ENCODE measurements at places on chromosomes 16 and 17.

- H3K36me3 ChIP-seq = no peaks in the 10 kb centered on the region
- peaks cover 65% of the 10 kb centered on the region for H3K4me1 ChIP-seq
- peak overlapping the region; percentile 61 for H3K27ac ChIP-seq
Measured at GRCh38 chr17:69423450-69423849, 9.0 kb downstream of the MAP2K6 start.

GRCh38 chr16:73955255-73955654 lies 341.4 kb upstream of the PSMD7 start:
- no peaks in the 10 kb centered on the region for H3K36me3 ChIP-seq
- H3K27ac ChIP-seq = no peak overlapping the region
- no peak for DNase-seq
- peaks cover 4% of the 10 kb centered on the region for H3K27me3 ChIP-seq
- H3K4me1 ChIP-seq = no peaks in the 10 kb centered on the region
- no peak overlapping the region for H3K4me3 ChIP-seq

DNA sequence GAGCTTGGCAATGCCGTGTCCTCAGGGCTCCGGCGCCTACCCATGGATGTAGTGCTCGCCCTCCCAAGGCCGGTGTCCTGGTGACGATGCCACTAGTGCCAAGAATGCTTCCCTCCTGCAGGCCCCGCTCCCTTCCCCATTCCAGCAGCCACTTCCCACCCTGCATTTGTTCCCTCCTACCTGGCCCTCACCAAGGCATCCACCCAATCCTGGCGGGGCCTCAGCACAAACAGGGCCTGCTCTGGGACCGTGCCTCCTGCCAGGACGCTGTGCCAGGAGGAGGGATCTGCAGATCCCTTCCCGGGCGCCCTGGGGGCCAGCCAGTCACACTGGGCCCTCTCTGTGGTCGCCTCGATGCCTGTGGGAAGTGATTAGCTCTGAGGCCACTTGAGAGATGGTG lies 25.1 kb downstream of the ABR start:
- H3K36me3 ChIP-seq = no peaks in the 10 kb centered on the region
- no peaks in the 10 kb centered on the region for H3K4me1 ChIP-seq
- no peaks in the 10 kb centered on the region for H3K27me3 ChIP-seq
- H3K4me3 ChIP-seq = no peak overlapping the region
- no peak for DNase-seq
- H3K27ac ChIP-seq = no peak overlapping the region

DNA sequence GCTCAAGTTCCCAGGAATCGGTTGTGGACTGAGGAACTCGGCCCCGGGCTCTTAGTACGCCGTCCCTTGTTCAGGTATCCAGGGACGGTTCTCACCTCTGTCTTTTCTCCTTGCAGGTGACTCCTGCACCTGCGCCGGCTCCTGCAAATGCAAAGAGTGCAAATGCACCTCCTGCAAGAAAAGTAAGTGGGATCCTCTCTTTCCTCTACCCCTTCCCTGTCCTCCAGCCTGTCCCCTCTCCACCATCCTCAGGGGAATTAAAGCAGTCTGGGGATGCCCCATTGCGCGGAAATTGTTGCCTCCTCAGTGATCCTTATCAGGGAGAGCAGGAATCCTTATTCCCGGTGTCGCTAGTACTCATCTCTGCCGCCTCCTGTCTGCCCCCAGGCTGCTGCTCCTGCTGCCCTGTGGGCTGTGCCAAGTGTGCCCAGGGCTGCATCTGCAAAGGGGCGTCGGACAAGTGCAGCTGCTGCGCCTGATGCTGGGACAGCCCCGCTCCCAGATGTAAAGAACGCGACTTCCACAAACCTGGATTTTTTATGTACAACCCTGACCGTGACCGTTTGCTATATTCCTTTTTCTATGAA lies 585 bp downstream of the MT2A start:
- H3K27ac ChIP-seq = peak overlapping the region; percentile 88
- DNase-seq = peak; percentile 22
- no peaks in the 10 kb centered on the region for H3K27me3 ChIP-seq
- H3K4me3 ChIP-seq = peak overlapping the region; percentile 88

DNA sequence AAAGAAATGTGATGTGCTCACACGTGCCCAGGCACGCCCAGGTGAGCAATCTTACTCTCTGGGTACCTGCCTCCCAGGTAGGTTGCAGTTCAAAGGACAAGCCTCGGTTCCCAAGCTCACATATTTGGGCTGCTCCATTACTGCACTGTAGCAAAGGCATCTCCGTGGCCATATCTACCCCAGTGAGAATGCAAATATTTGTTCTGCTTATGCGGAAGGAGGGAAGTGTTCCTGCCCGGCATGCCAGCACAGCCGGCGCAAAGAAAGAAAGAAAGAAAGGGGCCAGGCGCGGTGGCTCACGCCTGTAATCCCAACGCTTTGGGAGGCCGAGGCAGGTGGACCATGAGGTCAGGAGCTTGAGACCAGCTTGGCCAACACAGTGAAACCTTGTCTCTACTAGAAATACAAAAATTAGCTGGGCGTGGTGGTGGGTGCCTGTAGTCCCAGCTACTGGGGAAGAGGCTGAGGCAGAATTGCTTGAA lies 30.7 kb downstream of the SLC43A2 start:
- peaks cover 4% of the 10 kb centered on the region for H3K4me1 ChIP-seq
- H3K27ac ChIP-seq = no peak overlapping the region
- H3K4me3 ChIP-seq = no peak overlapping the region
- no peak for DNase-seq

- H3K27me3 ChIP-seq = no peaks in the 10 kb centered on the region
- no peaks in the 10 kb centered on the region for H3K4me1 ChIP-seq
- no peak overlapping the region for H3K4me3 ChIP-seq
- no peak for DNase-seq
- H3K36me3 ChIP-seq = no peaks in the 10 kb centered on the region
Measured at GRCh38 chr16:85324488-85324887, 212.2 kb upstream of the CIBAR2 start.

DNA sequence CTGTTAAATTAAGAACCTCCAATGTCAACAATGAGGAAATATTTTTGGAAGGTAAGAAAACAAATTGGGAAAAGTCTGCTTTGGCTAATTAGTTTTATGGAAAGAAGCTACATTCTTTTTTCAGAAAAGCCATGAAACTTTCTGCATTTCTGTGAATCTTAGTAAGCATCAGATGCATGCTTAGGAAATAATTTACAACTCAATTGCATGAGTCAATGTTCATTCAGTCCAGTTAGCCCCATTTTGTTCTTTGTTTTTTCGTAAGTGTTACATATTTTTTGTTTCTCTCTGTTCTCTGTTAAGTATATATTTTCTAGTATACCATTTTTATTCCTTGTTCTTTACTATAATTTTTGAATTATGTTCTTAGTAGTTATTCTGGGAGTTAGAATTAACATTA lies 195.2 kb upstream of the KIF2B start:
- no peak overlapping the region for H3K27ac ChIP-seq
- no peak overlapping the region for H3K4me3 ChIP-seq
- H3K36me3 ChIP-seq = no peaks in the 10 kb centered on the region

DNA sequence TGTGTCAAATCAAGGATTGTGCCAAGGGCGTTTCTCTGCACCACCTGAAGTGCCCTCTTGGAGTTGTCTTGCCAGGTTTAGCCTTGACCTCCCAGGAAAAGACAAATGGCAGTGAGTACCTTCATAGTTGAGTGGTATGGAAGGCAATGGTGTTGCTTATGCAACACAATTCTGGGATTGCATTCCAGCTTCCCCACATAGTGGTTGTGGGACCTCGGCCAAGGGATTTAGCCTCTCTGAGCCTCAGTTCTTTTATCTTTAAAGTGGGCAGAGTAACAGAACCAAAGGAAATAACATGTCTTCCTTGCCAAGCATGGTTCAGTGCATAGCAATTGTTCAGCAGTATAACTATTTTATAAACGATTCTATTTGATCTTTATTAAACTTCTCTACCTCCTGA lies 49.4 kb downstream of the CCDC42 start:
- H3K27me3 ChIP-seq = peaks cover 9% of the 10 kb centered on the region
- no peaks in the 10 kb centered on the region for H3K36me3 ChIP-seq

DNA sequence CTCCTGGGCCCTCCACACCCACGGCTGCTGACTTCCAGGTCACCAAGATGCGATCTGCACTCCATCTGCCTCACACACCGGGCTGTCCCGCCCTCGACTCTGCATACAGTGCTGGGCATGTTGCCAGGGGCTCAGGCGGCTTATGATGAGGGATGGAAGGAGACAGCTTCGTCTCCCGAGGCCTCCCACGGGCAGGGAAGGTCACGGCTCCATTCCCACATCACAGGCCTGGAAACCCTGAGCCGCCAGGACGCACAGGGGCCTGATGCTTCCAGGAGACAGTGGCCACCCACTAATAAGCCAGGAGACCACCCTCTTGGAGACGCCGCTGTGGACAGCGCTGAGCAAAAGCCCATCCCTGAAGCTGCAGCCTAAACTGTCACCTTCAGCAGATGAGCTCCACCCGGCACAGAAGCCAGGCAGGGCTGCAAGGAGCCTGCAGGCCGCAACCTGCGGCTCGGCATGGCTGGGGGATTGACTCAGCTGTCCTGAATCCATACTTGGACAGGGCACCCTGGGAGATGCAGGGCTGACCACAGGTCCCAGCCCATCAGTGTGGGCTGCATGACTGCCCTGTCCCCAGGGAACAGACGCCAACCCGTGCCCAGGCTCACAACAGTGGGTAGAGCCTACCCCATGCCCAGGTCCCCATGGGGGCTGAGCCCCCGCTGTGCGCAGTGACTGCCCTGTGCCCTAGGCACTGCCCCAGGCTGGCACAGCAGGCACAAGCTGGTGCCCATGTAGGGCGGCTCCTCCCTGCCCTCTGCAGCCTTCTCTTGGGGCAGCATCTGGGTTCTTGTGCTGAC lies 34.4 kb downstream of the SLC7A5 start:
- no peak overlapping the region for H3K27ac ChIP-seq
- H3K27me3 ChIP-seq = no peaks in the 10 kb centered on the region
- DNase-seq = no peak
- no peaks in the 10 kb centered on the region for H3K4me1 ChIP-seq

- H3K27ac ChIP-seq = no peak overlapping the region
- H3K4me3 ChIP-seq = no peak overlapping the region
- H3K36me3 ChIP-seq = peaks cover 2% of the 10 kb centered on the region
- peaks cover 22% of the 10 kb centered on the region for H3K4me1 ChIP-seq
- H3K27me3 ChIP-seq = no peaks in the 10 kb centered on the region
- DNase-seq = no peak
Measured at GRCh38 chr16:14121142-14121541, 50.0 kb downstream of the MRTFB start.

GRCh38 chr16:84197466-84198128 lies 6.6 kb downstream of the ADAD2 start:
- no peak overlapping the region for H3K4me3 ChIP-seq
- no peaks in the 10 kb centered on the region for H3K36me3 ChIP-seq
- DNase-seq = no peak
- H3K27me3 ChIP-seq = no peaks in the 10 kb centered on the region
- peaks cover 17% of the 10 kb centered on the region for H3K4me1 ChIP-seq

DNA sequence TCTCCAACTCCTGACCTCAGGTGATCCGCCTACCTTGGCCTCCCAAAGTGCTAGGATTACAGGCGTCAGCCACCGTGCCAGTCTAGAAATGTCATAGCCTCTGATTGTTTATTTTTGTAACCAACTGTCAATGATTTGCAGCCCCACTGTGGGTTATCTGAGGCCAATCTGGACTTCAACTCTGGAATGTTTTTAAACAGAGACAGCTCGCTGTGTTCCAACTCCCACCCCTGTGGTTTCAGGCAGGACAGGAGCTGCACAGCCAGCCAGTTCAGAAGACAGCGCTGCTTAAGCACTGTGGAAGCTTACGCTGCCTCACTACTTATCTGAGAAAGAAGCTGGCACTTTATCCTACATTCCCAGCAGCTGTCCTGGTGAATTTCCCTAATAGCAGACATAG lies 19.5 kb downstream of the MRM3 start:
- H3K4me3 ChIP-seq = no peak overlapping the region
- H3K36me3 ChIP-seq = no peaks in the 10 kb centered on the region
- no peak overlapping the region for H3K27ac ChIP-seq
- DNase-seq = no peak
- peaks cover under 1% of the 10 kb centered on the region for H3K27me3 ChIP-seq

- no peak overlapping the region for H3K27ac ChIP-seq
- DNase-seq = no peak
- H3K36me3 ChIP-seq = peaks cover 1% of the 10 kb centered on the region
- no peaks in the 10 kb centered on the region for H3K4me1 ChIP-seq
- no peak overlapping the region for H3K4me3 ChIP-seq
- H3K27me3 ChIP-seq = peaks cover 3% of the 10 kb centered on the region
Measured at GRCh38 chr17:65334406-65334805, 197.2 kb downstream of the RGS9 start.

GRCh38 chr17:36074365-36074764 lies 10.3 kb downstream of the CCL18 start:
- H3K4me1 ChIP-seq = peaks cover 5% of the 10 kb centered on the region
- DNase-seq = no peak
- H3K27me3 ChIP-seq = peaks cover 5% of the 10 kb centered on the region
- no peak overlapping the region for H3K4me3 ChIP-seq

GRCh38 chr17:47713980-47714700 lies 18.9 kb upstream of the TBX21 start:
- no peak for DNase-seq
- no peaks in the 10 kb centered on the region for H3K27me3 ChIP-seq
- peaks cover 14% of the 10 kb centered on the region for H3K36me3 ChIP-seq

GRCh38 chr16:57727610-57728009 lies 8.0 kb upstream of the KATNB1 start:
- no peak for DNase-seq
- H3K36me3 ChIP-seq = peaks cover under 1% of the 10 kb centered on the region
- H3K4me3 ChIP-seq = no peak overlapping the region
- H3K4me1 ChIP-seq = no peaks in the 10 kb centered on the region
- no peaks in the 10 kb centered on the region for H3K27me3 ChIP-seq

DNA sequence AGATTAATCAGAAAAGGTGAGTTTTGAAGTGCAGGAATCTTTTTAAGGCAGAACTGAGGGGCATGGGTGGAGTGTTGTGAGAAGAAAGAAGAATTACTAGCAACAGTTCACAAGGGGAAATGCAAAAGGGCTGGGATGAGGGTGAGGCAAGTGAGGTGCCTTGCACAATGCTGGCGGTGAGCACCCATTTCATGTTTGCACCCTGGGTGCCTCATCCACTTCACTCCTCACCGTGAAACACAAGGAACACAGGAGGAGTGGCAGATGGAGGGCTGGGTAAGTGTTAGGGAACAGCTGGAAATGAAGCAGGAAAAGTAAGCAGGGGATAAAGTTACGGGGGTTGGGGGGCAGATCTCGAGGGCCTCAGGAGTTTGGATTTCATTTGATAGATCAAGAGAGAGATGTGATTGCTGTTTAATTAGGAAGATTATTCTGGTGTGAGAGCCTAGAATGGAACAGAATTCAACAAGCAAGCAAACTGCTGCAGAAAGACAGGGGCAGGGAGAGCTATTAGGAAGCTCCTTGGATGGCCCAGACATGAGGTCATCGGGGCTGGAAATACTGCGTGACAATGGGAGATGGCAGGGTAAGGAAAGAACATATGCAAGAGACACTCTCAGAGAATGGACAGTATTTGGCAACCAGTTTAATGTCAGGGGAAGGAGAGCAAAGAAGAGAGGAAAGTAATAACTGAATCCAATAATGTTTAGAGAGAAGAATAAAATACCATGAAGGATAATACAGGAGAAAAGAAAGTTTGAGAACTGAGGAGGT lies 8.3 kb upstream of the HEATR6 start:
- no peak for DNase-seq
- no peak overlapping the region for H3K27ac ChIP-seq
- peaks cover 5% of the 10 kb centered on the region for H3K4me1 ChIP-seq
- no peak overlapping the region for H3K4me3 ChIP-seq

Data from activated naive CD4-positive, alpha-beta T cell treated with anti-CD3 and anti-CD28 coated beads for 36 hours (primary cell).